ENCODE measurements at places on chromosomes 11 and 22.

DNA sequence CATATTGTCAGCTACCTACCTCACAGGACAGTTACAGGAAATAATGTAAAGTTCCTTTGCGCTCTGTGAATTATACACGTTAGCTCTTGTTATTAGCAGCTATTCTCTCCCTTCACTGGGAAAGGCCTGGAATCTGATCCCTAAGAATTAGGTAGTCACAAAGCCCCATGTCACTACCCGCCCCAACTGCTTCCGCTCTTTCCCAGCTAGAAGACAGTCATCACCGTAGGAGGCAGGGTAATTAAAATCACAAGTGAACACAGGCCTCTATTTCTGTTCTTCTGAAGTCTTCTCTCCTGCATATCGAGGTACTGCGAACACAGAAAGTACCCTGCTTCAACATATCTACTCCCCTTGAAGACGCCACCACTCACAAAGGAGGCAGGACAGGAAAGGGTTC is 12.6 kb upstream of the AHNAK start:
- no peak for DNase-seq
- peaks cover 13% of the 10 kb centered on the region for H3K36me3 ChIP-seq
- no peak overlapping the region for H3K27ac ChIP-seq

DNA sequence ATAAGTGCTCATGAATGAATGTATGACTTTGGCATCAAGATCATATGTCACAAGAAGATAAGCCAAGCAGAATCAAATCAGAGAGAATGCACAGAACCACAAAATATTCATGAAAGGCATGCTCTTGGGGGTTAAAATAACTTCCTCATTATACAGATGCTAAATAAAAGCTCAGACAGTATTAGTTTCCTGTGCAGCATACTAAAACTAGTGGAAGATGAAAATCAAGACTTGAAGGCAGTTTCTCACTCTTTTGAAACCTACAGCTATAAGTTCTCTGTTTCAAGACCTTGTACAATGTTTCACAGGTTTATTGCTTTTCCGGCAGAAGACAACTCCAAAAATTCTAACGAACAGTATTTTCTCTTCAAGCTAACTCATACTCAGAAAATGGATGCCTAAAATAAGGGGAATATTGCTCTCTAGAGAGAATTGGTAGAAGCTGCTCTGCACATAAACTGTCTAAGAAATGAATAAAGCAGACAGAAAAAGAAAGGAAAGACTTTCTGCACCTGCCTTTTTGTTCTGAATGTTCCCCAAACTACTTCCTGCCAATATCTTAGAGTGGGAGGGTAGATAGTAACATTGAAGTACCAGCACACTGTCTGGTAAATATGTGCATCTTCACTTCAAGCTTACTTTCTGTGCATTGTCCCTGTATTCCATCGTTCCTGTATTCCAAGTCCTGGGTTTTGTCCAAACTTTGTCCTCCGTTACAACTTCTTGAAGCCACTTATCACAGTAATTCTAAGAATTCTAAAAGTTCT is 639.4 kb upstream of the FAT3 start:
- no peaks in the 10 kb centered on the region for H3K36me3 ChIP-seq
- no peaks in the 10 kb centered on the region for H3K27me3 ChIP-seq
- DNase-seq = no peak
- H3K27ac ChIP-seq = no peak overlapping the region
- no peak overlapping the region for H3K4me3 ChIP-seq

GRCh38 chr22:47928631-47929030 is 1166.2 kb downstream of the TBC1D22A start:
- no peak for DNase-seq
- no peaks in the 10 kb centered on the region for H3K36me3 ChIP-seq
- no peak overlapping the region for H3K27ac ChIP-seq
- no peaks in the 10 kb centered on the region for H3K4me1 ChIP-seq

DNA sequence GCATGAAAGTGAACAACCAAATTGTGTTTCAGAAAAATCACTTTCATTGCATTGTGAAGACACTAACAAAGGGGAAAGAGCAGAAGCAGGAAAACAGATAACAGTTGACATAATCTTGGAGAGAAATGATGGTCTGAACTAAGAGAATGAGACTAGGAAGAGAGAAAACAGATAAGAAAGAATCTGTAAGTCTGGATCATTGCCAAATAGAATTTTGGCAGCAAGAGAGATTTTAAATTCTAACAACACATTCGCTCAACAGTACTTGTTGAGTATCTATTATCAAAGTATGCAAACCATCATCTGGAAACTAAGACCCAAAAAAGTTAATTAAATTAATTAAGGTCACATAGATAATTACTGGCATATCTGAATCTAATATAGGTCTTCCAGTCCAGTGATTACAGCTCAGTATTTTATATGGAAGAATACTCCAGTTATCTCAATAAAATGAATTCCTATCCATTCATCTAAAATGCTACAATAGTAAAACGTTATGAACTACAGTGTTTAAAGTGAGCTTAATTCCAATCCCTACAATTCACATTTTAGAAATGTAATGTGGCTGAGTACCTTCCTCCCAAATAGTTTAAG is 166.7 kb upstream of the FAT3 start:
- no peaks in the 10 kb centered on the region for H3K27me3 ChIP-seq
- H3K36me3 ChIP-seq = no peaks in the 10 kb centered on the region
- no peak for DNase-seq
- H3K4me3 ChIP-seq = no peak overlapping the region

GRCh38 chr11:85844439-85845123 is 10.6 kb upstream of the CCDC83 start:
- H3K27ac ChIP-seq = no peak overlapping the region
- no peak overlapping the region for H3K4me3 ChIP-seq

- H3K27me3 ChIP-seq = peaks cover 4% of the 10 kb centered on the region
- H3K36me3 ChIP-seq = no peaks in the 10 kb centered on the region
- H3K27ac ChIP-seq = no peak overlapping the region
- no peak overlapping the region for H3K4me3 ChIP-seq
Observed at GRCh38 chr22:49153921-49154320, 673.8 kb downstream of the BRD1 start.

- no peak for DNase-seq
- peak overlapping the region; percentile 14 for H3K27ac ChIP-seq
Observed at GRCh38 chr22:50304528-50305392, 2.7 kb downstream of the PLXNB2 start.
